Esophagus muscularis mucosa (tissue), 4 donors: ENCODE measurements at places on chromosomes 12 and 14. TPM values are rescaled to one million over a fixed set of nuclear protein-coding genes. Genes with fewer than 3 reads are reported as not detected.

GRCh38 chr14:89667983-89668382 lies 250.9 kb upstream of the FOXN3 start:
- H3K4me1 ChIP-seq, result peaks cover 5% of the 10 kb centered on the region
- H3K27ac ChIP-seq, result no peak overlapping the region
- H3K4me3 ChIP-seq, result no peak overlapping the region
- H3K27me3 ChIP-seq, result no peaks in the 10 kb centered on the region
- H3K36me3 ChIP-seq, result no peaks in the 10 kb centered on the region

DNA sequence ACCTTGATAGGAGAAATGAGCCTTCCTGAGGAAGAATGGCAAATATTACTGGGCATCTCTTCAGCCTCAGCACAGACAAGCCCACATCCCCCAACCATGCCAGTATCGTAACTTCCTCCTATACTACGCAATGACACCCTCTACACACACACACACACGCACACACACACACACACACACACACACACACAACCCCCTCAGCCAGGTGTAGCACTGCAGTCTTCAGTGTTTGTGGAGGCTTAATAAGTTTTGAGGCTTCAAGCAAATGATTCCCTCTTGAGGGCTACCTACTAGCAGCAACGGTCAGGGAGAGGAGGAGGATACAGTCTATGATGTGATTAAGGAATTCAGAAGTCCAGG lies 1.6 kb downstream of the DGKA start:
- peak overlapping the region; percentile 86 for H3K27ac ChIP-seq
- no peaks in the 10 kb centered on the region for H3K27me3 ChIP-seq
- DNase-seq, result no peak
- no peaks in the 10 kb centered on the region for H3K36me3 ChIP-seq
- H3K4me1 ChIP-seq, result peaks cover 34% of the 10 kb centered on the region
- peak overlapping the region; percentile 79 for H3K4me3 ChIP-seq

GRCh38 chr12:26830783-26831551 lies 2.0 kb downstream of the ITPR2 start:
- no peak for DNase-seq
- no peaks in the 10 kb centered on the region for H3K27me3 ChIP-seq
- H3K36me3 ChIP-seq, result no peaks in the 10 kb centered on the region
- peaks cover 19% of the 10 kb centered on the region for H3K4me1 ChIP-seq

KIF5A gene
- 2.1 TPM for total RNA-seq

RILPL1 gene
- total RNA-seq, result 29.5 TPM

- H3K27ac ChIP-seq, result no peak overlapping the region
- H3K4me1 ChIP-seq, result no peaks in the 10 kb centered on the region
- peaks cover 12% of the 10 kb centered on the region for H3K36me3 ChIP-seq
- DNase-seq, result no peak
Observed at GRCh38 chr12:32698285-32698684, 19.2 kb downstream of the DNM1L start.

DEGS2 gene
- total RNA-seq, result 0.11 TPM

DNA sequence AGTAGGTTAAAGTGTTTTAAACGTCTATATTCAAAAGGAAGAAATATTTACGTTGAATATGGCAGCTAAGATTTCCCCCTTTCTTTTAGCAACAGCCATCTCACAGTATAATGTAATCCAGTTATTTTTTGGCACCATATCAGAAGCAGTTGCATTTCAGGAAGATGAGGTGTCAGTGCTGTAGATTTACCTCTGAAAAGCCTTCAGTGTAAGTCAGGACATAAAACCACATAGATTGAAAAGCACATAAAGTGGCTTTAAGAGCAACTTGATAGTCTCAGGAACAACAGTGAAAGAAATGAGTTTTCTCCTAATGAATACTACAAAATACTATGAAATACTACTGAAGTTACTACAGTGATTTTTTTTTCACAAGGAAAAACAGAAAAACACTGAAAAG lies 6.9 kb downstream of the MLH3 start:
- H3K4me3 ChIP-seq, result no peak overlapping the region
- peaks cover 56% of the 10 kb centered on the region for H3K4me1 ChIP-seq
- peaks cover 13% of the 10 kb centered on the region for H3K36me3 ChIP-seq
- H3K27ac ChIP-seq, result peak overlapping the region; percentile 13
- DNase-seq, result no peak

KRT8 gene
- total RNA-seq, result 508 TPM

- H3K27ac ChIP-seq, result no peak overlapping the region
- DNase-seq, result no peak
- no peaks in the 10 kb centered on the region for H3K27me3 ChIP-seq
- H3K36me3 ChIP-seq, result no peaks in the 10 kb centered on the region
Observed at GRCh38 chr12:52145228-52146088, 46.4 kb downstream of the KRT80 start.

KLHL28 gene
- 10.8 TPM for total RNA-seq

GRCh38 chr14:51365241-51365965 lies 125.4 kb downstream of the TMX1 start:
- peaks cover 7% of the 10 kb centered on the region for H3K4me1 ChIP-seq
